ENCODE measurements at places on chromosomes 3 and 15.
A peak's percentile ranks its signal among the peaks of the same experiment; 100 is the strongest.

GRCh38 chr3:181917027-181917426 lies 205.3 kb downstream of the SOX2 start:
- no peak for DNase-seq

DNA sequence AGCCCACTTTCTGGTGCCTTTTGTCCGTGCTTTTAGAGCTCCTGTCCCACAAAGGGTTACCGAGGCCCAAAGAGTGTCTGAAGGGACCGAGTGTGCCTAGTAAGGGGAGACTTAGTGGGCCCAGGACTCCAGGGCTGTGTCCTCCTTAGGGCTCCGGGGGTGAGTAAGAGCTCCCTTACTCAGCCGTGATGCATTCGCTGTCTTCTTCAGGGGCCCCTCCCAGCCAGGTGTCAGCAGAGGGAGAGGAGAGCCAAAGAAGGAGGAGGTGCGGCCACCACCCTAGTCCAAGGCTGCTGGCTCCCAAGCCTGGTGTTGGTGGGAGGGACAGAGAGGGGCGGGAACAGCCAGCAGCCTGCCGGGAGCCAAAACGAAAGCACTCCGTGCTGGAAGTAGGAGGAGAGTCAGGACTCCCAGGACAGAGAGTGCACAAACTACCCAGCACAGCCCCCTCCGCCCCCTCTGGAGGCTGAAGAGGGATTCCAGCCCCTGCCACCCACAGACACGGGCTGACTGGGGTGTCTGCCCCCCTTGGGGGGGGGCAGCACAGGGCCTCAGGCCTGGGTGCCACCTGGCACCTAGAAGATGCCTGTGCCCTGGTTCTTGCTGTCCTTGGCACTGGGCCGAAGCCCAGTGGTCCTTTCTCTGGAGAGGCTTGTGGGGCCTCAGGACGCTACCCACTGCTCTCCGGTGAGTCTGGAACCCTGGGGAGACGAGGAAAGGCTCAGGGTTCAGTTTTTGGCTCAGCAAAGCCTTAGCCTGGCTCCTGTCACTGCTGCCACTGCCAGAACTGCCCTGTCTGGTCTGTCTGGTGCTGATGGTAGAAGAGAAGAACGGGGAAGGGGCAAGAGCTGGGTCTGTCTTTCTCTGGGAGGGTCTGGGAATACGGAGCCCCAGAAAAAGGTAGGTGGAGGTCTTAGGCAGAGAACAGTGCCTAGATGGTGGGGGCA lies at the start of gene IL17RC:
Gene IL17RC (plus strand): TSS at position 365 of the 947 bp plus-strand sequence. CDS start 218 bp downstream, at position 583.
- peak; percentile 85 for DNase-seq

GRCh38 chr3:180382638-180383180 lies 219.3 kb upstream of the TTC14 start:
- DNase-seq, result no peak

- no peak for DNase-seq
These were observed 132.5 kb downstream of the APBA2 start for GRCh38 chr15:29018120-29018805.
